Fibroblast of lung (primary cell): ENCODE measurements at places on chromosomes 12 and 14.

GRCh38 chr14:62071039-62071438 is 308.8 kb downstream of the SNAPC1 start:
- H3K27ac ChIP-seq = no peak overlapping the region
- H3K36me3 ChIP-seq = no peaks in the 10 kb centered on the region
- H3K4me1 ChIP-seq = no peaks in the 10 kb centered on the region
- DNase-seq = no peak

GRCh38 chr12:81077686-81078441 is at the start of gene ACSS3:
TSS of gene ACSS3 (plus strand) at chr12:81078079. CDS start at chr12:81078121, 42 bp downstream.
- peak within 1 kb of the TSS; percentile 59 for H3K4me3 ChIP-seq
- H3K27ac ChIP-seq = peak within 1 kb of the TSS; percentile 41
- no peaks in the 10 kb centered on the region for H3K27me3 ChIP-seq
- H3K4me1 ChIP-seq = peaks cover 7% of the 10 kb centered on the region
- no peaks in the 10 kb centered on the region for H3K36me3 ChIP-seq
- DNase-seq = peak; percentile 60

GRCh38 chr12:7351177-7351576 is 47.3 kb downstream of the ACSM4 start:
- H3K27me3 ChIP-seq = no peaks in the 10 kb centered on the region
- no peak overlapping the region for H3K4me3 ChIP-seq
- no peak overlapping the region for H3K27ac ChIP-seq
- DNase-seq = no peak

DNA sequence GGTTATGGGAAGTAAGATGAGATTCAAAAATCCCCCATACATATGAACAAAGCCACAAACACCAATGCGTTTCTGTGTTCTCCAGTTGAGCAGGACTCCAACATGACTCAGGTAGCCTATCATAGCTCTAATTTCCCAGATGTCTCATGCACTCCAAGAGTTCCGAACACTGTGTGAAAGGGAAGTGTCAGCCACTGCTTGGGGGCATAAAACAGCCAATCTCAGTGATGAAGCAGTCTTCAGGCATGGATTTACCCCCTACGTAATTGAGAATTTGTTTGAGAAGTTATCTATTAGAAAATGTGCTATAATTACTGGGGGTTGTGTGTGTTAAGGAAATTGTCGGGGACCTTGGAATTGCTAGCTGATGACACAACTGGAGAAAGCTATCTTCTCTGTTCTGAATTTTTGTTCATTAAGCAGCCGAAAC is 153.9 kb upstream of the AVPR1A start:
- H3K4me3 ChIP-seq = no peak overlapping the region
- H3K4me1 ChIP-seq = no peaks in the 10 kb centered on the region
- H3K36me3 ChIP-seq = no peaks in the 10 kb centered on the region
- no peak for DNase-seq
- H3K27ac ChIP-seq = no peak overlapping the region

- H3K27me3 ChIP-seq = no peaks in the 10 kb centered on the region
- peaks cover 5% of the 10 kb centered on the region for H3K36me3 ChIP-seq
These were observed 7.8 kb downstream of the NEK9 start for GRCh38 chr14:75119056-75119455.

DNA sequence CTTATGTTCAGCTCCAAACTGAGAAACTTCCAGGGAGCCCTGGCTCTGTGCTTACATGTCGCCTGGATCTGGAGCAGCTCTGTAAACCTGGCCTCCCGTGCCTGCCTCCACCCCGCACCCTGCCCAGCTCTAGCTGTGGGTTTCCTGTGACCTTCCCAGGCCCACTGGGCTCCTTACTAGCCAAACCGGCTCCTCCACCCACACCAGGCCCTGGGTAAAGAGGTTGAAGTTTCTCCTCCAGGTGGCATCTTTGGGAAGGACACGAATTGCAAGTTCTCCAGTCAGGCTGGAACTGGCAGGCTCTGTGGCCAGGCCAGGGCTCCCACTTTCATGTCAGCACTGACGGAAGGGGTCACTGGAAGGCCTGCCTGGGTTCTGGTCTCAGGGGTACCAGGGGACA is 60.9 kb upstream of the ZFP36L1 start:
- DNase-seq = no peak
- H3K4me1 ChIP-seq = no peaks in the 10 kb centered on the region
- no peak overlapping the region for H3K4me3 ChIP-seq
- H3K27me3 ChIP-seq = no peaks in the 10 kb centered on the region
